SHP77 treated with DMSO at 0.1 percent for 48 hours (cell line): ENCODE measurements at places on chromosomes 16 and 17.

DNA sequence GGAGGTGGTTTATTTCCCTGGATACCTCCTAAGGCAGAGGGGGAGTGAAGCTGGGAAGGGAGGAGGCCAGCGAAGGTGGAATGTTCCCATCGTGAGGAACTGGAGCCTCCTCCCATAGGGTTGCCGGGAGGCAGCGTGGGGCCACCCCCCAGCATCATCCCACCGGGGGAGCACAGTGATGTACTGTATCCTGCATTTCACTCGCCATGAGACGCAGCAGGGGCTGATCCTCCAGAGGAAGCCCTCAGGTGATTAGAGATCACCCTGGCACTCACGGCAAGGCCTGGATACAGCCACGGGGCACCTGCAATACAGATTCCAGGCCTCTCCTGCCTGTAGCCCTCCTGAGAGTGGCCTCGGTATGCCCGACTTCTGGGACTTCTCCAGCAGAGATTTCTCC is 25.5 kb upstream of the BEAN1 start:
- DNase-seq = no peak

DNA sequence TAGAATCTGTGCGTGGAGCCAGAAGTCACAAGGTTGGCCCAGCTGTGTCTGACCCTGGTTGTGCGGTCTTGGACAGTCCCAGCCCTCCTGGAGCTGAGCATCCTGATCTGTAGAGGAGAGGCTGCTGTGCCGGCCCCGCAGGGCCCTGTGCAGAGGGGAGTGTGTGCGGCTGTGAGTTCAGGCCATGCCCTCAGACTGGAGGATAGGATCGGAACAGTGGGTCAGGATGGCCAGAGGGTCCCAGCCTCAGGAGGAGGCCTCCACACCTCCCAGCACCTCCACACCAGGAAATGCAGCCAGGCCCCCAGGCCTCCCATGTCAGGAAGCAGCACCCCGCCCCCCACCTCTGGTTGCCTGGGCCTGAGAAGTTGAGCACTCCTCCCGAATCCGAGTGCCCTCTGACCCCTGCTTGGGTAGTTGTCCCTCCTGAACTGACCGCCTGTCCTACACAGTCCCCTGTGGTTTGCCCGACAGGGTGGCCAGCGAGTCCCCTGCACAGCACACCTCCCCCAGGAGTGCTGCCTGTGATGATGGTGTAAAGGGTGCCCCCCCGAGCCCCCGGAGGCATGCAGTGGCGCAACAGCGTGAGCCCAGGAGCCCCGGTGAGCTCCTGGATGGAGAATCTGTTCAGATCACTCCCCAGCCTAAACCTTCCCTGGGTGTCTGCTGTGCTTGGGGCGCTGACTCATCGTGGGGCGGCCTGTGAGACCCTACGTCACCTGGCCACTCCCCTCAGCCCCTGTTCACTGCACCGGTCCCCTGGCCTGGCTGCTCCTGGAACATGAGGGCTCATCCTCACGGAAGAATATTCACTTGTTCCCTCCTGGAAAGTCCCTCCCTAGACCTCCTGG is 285.2 kb downstream of the SEC14L1 start:
- DNase-seq = no peak

- no peak for DNase-seq
Measured at GRCh38 chr17:45958994-45959665, 39.9 kb upstream of the STH start.

- DNase-seq = no peak
Measured at GRCh38 chr16:84459533-84459894, 44.9 kb downstream of the MEAK7 start.

DNA sequence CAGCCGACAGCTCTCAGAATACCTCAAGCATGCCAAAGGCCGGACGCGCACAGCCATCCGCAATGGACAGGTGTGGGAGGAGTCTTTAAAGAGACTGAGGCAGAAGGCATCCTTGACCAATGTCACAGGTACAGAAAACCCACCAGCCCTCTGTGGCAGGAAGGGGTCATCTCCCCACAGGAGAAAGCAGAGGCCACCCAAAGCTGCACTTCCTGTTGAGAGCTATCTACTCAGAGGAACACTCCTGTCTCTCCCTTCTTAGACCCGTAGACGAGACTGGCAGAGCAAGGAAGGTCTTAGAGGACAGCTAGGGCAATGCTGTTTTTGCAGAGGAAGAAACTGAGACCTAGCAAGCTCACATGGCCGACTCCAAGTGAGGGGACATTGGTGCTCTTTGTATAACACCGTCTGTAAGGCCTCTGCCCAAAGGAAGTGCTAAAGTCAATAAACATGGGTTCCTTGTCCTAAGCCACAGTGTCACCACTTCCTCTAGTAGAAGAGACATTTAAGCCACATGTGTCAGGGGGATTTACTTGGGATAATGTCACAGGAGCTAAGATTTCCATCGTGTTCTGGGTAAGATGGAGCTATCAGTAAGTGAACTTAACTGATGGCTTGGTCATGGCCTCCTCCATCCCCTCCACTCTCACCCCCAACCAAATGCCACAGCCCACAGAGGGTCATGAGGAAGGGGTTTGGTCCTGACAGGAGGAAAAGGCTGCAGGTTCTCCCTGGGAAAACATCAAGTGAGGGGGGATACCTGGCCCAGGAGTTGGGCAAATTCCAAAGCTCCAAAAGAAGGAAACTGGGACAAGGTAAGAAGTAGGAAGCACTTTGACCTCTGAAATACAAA is 9.4 kb downstream of the LPO start:
- DNase-seq = no peak

DNA sequence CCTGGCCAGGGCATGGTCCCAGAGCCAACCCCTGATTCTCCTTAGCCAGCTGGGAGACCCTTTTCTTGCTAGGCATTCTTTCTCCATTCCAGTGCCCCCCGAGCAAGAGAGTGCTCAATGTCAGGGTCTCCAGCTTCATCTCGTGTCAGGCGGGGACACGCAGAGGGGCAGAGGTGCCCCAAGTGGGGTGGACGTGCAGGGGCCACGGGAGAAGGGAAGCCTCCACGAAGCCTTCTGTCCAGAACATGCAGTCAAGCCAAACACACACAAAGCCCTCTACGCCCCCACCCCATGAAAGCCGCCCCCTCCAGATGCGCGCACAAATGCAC is 852 bp downstream of the GPR139 start:
- DNase-seq = no peak

GRCh38 chr17:12667299-12667958 is 1.7 kb downstream of the MYOCD start:
- DNase-seq = no peak

DNA sequence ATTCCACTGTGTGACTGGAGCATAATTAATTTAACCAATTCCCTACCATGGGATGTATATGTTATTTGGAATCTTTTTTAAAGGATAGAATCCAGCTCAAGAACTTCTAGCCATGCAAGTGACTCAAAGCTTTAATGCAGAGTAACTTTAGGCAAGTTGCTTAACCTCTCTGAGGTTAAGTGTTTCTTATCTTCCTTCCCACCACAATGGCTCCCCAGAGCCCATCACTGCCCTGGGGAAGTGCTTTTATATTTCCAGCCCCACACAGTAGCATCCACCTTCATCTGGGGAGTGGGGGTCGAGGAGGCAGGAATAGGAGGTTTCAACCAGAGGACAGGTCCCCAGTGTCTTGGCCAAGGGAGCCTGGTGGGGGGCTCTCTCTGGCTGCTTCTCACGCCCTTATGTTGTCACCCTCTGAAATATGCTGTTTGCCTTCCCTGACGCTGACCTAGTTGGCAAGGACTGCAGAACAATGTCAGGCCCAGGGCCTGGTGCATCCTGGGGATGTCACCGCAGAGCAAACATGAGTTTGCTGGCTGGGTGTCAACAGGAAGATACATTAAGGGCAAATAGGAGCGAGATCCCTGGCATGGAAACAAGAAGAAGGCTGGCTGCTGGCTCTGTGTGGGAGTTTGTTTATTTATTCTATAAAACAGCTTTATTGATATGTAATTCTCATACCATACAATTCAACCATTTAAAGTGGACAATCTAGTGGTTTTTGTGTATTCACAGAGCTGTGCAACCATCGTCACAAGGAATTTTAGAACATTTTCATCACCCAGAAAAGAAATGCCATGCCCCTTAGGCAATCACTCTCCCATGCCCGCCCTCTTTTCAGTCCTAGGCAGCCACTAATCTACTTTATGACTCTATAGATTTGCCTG is 46.6 kb upstream of the WSB1 start:
- peak; percentile 87 for DNase-seq

DNA sequence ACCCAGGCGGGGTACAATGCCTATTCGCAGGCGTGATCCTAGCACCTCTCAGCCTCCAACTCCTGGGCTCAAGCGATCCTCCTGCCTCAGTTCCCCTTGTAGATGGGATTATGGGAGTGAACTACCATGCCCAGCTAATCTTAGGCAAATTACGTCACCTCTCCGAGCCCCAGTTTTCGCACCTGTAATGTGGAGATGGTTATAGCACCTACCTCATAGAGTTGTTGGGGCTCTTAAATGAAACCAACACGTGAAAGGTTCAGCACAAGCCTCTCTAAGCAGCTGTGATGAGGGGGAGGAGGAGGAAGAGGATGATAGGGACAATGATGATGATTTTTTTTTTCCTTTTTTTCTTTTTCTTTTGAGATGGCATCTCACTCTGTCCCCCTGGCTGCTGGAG is 59.9 kb downstream of the ABR start:
- DNase-seq = no peak

DNA sequence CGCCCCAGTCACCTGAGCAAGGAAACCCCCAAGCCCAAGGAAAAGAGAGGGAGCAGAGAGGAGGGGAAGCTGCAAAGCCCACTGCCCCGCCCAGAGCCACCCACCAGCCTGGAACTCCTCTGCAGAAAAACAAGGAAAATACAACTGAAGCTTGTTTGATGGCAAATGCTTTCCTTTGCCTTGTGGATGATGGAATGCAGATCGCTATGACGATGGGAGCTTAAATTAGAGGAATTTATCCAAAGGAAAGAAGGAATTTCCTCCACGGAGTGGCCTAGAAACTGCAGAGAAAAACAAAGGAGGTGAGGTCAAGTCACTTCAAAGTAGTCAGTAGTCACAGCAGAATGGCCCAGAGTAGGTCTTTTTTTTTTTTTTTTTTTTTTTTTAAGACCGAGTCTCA is 31.5 kb upstream of the ASGR2 start:
- no peak for DNase-seq

DNA sequence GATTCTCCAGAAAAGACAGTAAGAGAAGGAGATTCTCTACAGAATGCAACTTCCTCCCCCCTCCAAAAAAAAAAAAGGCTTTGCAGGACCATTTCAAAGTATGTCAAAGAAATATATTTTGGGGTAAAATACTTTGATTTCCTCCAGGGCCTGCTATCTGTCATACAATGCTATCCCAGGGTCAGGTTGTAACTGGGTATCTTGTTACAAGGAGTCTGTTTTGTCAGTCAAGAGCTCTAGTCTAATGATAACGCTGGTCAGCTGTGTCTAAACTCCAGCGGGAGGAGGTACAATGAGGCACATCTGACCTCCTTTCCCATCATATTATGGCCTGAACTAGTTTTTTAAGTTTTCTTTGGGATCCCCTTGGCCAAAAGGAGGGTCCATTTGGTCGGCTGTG is 408.4 kb upstream of the CDH5 start:
- no peak for DNase-seq
